ENCODE measurements at places on chromosomes 4 and X.

DNA sequence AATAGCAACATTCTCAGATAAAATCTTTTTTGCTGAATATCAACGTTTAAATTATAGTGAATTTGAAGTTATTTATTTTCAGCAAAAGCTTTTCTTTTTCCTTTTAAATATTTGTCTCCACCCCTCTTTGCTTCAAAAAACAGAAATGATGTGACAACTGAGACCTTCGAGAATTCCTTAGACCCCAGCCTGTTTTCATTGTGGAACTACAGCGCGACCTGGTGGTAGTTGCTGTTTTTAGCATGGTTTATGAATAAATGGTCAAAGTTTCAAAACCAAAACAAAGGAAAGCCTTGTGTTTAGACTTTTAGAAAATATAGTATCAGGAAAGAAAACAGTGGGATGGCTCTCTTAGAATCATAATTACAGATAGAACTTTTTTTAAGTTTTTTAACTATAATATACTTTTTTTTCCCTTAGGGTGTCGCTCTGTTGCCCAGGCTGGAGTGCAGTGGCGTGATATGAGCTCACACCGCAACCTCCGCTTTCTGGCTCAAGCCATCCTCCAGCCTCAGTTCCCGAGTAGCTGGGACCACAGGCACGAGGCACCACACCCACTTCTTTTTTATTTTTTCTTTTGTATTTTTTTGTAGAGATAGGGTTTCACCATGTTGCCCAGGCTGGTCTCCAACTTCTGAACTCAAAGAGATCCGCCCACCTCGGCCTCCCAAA lies 26.8 kb upstream of the TMEM184C start:
- DNase-seq, result peak; percentile 55

DNA sequence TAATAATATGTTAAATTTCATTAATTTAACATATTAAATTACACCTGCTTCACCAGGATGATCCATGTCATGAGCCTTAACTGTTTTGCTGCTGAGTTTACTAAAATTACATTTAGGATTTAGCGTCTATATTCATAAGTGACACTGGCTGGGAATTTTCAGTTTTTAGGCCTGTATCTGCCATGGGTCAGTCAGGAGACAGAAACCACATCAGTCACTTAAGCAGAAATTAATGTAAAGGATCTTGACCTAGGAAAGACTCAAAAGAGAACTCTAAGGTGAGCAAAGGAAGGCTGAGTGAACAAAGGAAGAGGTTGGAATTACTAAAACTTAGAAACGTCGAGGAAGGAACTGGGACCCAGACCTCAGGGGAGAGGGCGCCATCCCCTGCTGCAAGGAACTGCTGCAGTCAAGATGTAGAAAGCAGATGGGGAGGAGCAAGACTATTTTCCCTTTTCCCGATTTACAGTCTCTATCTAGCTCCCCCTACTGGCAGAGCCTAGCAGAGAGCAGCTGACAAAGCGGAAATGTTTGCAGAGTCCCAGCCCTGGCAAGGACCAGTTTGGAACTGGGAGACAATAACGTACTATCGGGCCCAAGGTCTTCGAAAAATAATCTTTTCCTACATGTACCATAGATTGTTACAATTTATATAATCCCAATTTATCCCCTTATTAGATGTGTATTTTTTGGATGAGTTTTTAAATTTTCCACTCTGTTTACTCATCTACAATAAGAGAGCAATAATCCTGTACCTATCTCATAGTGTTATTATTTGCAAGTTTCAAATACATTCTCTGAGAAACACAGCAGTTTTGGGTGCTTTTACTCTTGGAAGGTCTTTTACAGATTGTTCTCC lies 22.6 kb upstream of the RBBP7 start:
- DNase-seq, result peak; percentile 77

DNA sequence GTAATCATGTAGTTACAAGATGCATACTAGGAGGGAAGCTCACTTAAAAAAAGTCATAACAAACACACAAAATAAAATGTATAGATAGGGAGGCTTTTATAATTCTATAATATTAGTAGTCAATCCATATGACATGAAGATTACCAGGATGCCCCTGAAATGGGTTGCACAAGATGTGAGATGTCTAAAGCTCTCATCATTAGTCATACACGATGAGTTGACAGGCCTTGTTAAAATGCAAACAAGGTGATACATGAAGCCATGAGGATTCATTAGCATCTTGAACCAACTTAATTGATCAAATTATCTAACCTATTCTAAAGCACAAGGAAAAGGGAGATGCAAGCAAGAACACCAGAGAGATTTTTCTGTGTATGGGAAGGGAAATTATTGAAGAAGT lies 470.2 kb downstream of the IQCM start:
- DNase-seq, result no peak

GRCh38 chrX:334971-335757 lies 16.6 kb upstream of the GTPBP6 start:
- DNase-seq, result no peak

GRCh38 chr4:23766344-23766743 lies 123.5 kb downstream of the PPARGC1A start:
- DNase-seq, result no peak

DNA sequence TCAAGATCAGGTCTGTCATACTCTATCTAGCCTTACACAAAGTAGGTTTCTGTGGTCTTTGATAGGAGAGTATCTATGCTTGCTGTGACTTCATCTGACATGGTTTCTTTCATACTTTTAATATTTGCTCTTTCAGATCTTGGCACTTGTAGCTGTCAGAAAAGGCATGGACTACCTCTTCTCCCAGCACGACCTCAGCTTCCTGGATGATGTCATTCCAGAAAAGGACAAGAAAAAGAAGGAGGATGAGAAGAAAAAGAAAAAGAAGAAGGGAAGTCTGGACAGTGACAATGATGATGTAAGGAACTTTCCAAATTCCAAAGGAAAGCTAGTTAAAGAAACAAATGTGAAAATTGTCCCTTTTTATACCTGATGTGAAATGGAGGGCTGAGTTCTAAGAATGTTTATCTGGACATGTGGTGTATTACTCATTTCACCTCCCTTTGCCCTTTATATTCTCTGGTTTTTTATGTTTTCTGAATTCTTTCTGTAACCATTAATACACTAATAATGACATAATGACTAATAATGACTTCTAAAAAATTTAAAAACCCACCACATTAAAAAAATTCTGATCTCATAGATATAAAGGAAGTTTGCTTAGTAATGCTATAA lies 221.2 kb downstream of the SLC4A4 start:
- no peak for DNase-seq

DNA sequence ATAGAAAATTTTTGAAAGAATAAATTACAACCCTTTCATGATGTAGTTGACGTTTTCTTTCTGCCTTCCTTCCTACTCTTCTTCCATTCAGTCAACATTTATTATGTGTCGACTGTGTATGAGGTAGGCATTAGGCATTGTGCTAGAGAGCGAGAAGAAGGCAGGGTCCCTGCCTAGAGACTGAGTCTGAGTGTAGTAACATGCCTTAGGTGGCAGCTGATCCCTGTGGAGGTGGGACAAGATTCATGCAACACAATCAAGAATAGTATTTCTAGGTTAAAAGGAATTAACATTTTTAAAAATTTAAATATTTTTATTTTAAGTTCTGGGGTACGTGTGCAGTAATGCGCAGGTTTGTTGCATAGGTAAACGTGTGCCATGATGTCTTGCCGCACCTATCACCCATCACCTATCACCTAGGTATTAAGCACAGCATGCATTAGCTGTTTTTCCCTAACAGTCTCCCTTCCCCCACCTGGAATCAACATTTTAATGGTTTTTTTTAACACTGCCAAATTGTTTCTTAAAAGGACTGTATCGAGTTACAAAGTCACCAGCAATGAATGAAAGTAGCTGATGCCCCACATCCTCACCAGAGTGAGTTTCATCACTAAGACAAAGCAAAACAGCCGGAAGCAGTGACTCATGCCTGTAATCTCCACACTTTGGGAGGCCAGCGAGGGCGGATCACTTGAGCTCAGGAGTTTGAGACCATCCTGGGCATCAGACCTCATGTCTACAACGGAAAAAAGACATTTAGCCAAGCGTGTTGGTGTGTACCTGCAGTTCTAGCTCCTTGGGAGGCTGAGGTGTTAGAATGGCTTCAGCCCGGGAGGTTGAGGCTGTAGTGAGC lies 84.0 kb downstream of the WWC2 start:
- DNase-seq, result no peak

DNA sequence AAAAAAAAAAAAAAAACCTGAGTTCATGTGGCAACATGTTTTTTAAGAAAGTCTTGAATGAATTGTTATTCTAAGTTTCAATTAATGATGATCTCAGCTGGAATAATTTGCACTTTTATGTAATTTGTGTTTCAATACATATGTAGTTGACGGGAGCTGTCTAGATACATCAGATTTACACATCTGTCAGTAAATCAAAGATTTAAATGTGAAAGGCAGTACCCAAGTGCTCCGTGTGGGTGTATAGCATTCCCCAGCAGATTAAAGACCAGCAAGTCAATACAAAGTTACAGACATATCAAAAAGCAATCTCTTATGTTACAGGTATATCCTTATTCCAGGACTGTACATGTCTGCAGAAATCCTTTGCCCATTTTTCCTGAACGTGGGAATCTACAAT lies 35.2 kb downstream of the SYNPO2 start:
- DNase-seq, result no peak

DNA sequence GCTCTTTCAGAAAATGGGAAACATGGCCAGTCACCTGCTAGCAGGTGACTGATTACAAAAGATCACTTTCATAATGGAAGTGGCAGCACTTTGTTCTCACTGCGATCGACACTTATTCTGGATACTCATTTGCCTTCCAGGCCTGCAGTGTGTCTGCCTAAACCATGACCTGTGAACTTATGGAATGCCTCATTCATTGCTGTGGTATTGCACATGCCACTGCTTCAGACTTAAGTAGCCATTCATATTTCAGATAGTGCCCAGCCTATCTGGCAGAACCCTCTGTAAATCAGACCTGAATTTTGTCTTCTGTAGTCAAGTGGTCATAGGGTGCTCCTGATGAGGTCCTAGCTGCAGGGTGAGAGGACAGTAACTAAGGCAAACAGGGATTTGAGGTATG lies 23.3 kb upstream of the MGST2 start:
- no peak for DNase-seq

DNA sequence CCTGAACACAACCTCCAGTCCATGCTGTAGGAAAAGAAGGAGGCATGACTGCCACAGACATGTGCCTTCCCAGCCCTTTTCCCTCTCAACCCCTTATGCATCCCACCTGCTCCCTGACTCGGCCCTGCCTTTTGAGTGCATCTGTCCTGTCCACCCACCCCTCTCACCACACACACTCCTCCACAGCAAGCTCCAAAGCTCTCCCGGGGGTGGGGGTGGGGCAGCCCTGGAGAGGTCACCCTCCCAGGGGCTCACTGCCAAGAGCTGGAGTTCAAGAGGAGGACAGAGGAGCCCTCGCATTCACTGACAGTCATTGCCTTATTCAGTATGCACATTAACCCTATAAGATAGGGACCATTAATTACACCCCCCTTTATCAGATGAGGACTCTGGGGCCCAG lies 46.6 kb upstream of the MAMLD1 start:
- no peak for DNase-seq

- no peak for DNase-seq
Measured at GRCh38 chr4:153758688-153759406, 977 bp downstream of the RNF175 start.

DNA sequence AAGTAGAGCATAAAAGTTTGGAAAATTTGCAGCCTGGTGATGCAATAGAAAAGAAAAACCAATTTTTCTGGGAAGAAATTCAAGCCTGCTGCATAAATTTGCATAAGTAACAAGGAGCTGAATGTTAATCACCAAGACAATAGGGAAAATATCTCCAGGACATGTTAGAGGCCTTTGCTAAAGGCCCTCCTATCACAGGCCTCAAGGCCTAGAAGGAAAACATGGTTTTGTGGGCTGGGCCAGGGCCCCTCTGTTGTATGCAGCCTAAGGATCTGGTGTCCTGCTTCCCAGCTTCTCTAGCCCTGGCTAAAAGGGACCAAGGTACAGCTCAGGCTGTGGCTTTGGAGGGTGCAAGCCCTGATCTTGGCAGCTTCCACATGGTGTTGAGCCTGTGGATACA lies 6.2 kb upstream of the RTL3 start:
- DNase-seq, result no peak

DNA sequence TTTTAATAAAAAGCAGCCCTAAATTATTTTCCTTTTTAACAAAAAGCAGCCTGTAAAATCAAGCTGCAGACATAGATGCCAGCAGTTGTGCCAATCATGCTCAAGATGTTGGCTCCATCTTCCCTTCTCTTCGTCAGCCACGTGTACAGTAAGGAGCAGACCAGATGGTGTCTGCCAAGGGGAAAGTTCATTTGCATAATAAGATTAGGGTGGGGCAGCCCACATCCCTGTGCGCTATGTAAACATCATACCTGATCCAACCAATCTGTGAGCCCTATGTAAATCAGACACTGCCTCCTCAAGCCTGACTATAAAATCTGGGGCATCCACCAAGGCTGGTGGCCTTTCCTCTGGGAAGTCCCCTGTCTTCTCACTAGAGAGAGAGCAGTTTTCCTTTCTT lies 23.1 kb upstream of the C1GALT1C1 start:
- DNase-seq, result peak; percentile 87

DNA sequence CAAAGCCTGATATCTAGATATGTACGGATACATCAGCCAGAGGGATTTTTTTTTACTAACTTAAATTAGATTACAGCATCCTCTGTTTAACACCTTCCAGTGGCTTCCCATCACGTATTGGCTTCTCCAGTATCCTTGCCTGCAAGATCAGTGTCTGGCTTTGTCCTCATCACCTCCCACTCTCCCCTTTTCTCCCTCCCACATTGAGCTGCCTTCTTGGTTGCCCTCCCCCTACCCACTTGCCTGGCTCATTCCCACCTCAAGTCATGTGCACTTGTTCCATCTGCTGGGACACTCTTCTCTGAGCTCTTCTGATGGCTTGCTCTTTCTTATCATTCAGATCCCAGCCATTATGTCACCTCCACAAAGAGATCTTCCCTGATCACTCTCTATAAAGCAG lies 75.9 kb upstream of the NALF2 start:
- DNase-seq, result no peak

DNA sequence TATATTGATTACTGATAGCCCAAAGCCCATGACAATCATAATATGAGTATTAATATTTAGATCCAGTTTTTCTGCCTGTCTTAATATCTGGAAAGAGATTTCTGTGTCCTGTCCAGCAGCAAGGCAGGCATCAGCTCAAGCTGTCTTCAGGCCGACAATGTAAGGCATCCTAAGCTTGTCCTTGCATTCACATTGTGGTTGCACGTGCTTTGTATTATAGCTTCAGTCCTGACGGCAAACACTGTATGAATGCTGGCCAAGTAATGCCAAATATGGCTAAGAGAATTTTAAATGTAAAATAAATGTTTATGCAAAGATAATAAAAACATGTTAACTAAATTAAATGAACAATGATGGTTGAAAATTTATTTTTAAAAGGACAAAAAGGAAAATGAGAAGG lies 255.7 kb upstream of the RPS6KA3 start:
- no peak for DNase-seq

GRCh38 chr4:139872274-139872673 lies 206.7 kb downstream of the MGST2 start:
- no peak for DNase-seq

- peak; percentile 35 for DNase-seq
Measured at GRCh38 chr4:4260185-4260751, 12.2 kb upstream of the TMEM128 start.

Measured in SK-N-DZ (cell line).